Non-pigmented ciliary epithelial cell (primary cell): ENCODE measurements at places on chromosomes 7 and 10.

- no peak for DNase-seq
Measured at GRCh38 chr7:16741676-16742075, 11.9 kb upstream of the TSPAN13 start.

DNA sequence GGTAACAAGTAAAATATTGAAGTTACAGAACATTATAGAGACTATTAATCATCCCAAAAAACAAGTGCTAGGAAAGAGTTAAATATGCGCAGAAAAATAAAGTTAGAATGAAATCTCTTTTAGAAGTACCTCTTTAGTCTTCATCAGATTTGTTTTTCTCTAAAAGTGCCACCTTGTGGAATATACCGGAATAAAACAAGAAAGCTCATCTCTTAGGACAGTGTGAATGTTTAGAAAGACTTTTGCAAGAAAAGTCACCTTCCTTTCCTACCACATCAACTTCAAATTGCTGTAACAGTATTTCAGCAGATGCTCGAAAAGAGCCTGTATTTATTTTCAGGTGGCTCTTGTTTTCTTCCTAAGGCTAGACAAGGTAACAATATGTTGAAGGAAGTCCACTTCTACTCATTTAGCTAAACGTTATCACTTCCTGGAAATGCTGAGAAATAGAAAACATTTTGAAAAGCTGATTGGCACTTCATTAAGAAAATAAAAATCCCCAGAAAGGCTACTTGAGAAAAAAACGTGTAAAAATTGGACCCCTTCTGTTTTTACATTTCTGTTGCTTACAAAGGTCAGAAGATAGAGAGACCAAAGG is 19.8 kb upstream of the FAM133B start:
- DNase-seq = no peak

- DNase-seq = no peak
Measured at GRCh38 chr10:26593896-26594295, 103.6 kb upstream of the PDSS1 start.

- DNase-seq = no peak
Measured at GRCh38 chr10:23974746-23975272, 234.1 kb upstream of the KIAA1217 start.

GRCh38 chr7:50396856-50397255 is 53.3 kb downstream of the FIGNL1 start:
- no peak for DNase-seq

- DNase-seq = no peak
Measured at GRCh38 chr10:120610791-120611190, 153.8 kb downstream of the PLPP4 start.

GRCh38 chr10:132431537-132432175 is 34.7 kb downstream of the PWWP2B start:
- DNase-seq = no peak

GRCh38 chr10:70106958-70107791 is 25.4 kb downstream of the AIFM2 start:
- no peak for DNase-seq

DNA sequence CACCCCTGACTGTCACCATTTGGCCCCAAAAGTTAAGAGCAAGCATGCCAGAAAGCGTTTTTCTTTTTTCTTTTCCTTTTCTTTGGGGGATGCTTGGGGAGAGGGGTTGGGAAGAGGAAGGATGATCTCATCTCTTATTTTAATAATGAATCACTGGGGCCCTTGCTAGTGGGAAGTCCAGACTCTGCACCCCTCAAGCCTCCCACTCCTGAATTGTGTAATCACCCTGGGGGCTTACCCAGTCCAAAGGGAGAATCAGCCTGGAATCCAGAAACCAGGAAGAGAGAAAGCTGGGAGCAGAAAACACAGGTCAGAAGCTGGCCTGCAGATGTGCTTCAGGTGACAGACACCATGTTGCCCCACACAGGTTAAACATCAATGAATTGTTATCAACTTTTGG is 14.7 kb upstream of the HABP2 start:
- no peak for DNase-seq

DNA sequence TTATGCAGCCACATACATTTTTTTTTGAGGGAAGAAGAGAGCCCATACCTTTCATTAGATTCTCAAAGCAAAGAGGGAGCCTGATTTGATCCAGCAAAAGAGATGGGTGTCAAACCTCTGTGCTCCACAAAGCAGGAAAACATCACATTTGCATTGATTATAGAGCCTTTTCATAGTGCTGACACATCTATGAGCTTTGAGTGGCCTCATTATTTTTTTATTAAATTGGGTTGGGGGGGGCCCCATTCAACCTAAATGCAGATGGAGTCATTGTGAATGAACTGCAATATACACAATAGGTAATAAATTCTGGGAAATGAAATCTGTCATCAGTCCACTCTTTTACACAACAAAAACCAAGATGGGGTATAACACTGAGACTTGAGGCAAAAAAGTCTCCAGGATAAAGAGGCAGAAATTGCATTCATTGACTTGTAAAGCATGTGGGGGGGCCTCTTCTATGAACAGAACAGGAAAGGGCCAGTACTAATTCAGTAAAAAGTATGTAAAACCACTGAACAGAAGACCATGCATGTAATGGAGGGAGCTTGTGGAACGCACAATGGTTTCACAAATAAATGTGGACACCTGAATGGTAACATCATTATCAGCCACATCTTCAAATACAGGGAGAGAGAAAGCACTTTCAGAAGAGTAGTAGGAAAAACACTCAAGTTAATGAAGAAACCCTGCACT is 17.7 kb upstream of the ASB4 start:
- DNase-seq = no peak

- DNase-seq = no peak
Measured at GRCh38 chr10:42982891-42983506, 93.9 kb upstream of the RET start.

GRCh38 chr7:158662610-158663427 is 41.8 kb downstream of the NCAPG2 start:
- no peak for DNase-seq

DNA sequence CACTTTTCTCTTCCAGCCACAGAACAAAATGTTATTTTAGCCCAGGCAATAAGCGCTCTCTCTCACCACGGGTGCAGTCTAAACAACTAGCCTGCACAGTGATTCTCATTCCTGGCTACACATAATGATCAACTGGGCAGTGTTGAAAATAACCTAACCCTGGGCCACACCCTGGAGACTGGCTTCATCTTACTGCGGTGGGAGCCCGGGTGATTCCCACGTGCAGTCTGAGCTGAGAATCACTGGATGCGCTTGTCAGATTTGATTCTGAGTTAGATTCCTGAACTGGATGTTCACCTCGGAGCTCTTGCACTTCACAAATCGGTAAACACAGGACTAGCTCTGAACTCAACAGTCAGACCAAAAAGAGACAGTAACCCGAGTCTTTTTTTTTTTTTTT is 14.9 kb downstream of the ZC3HAV1 start:
- DNase-seq = no peak

GRCh38 chr7:134420424-134421125 is 38.3 kb downstream of the AKR1B1 start:
- DNase-seq = no peak

- DNase-seq = no peak
Measured at GRCh38 chr10:117246997-117247671, 6.2 kb downstream of the SLC18A2 start.

DNA sequence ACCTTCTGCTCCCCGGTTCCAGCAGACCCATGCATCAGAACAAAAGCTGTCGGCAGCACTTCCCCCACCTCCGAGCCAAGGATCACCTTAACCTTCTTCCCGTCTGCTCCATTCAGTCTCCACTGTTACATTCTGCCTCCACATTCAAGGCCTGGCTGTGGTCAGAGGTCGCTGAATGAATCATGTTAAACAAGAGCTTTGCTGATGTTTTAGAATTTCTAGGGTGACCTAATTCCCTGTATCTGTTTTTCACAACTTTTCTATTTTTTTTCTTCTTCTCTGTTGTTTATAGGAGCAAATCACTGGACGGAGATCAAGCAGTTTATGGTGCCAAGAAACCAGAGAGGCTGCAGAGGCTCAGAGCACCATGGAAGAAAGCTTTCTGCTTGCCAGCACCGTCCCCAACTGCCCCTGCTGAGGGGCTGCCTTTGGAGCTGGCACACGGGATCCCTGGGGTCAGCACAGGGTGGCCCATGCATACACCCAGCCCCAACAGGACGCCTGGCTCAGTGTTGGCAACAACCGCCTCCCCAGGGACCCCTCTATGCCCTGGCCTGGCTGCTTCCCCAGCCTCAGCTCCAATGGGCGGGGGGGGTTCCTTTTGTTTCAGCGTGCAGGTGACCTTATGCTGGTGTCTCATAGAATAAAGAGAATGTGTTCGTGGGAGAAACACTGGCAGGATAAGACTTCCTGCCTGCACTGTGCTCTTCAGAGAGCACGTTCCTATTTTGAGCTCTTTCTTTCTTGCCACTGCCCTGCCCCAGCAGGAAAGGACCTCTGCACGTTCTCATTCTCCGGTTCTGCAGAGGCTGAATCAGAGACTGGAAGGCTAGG is 182.7 kb upstream of the LYZL2 start:
- DNase-seq = peak; percentile 81

GRCh38 chr7:35366167-35367155 is 112.6 kb upstream of the TBX20 start:
- DNase-seq = no peak

DNA sequence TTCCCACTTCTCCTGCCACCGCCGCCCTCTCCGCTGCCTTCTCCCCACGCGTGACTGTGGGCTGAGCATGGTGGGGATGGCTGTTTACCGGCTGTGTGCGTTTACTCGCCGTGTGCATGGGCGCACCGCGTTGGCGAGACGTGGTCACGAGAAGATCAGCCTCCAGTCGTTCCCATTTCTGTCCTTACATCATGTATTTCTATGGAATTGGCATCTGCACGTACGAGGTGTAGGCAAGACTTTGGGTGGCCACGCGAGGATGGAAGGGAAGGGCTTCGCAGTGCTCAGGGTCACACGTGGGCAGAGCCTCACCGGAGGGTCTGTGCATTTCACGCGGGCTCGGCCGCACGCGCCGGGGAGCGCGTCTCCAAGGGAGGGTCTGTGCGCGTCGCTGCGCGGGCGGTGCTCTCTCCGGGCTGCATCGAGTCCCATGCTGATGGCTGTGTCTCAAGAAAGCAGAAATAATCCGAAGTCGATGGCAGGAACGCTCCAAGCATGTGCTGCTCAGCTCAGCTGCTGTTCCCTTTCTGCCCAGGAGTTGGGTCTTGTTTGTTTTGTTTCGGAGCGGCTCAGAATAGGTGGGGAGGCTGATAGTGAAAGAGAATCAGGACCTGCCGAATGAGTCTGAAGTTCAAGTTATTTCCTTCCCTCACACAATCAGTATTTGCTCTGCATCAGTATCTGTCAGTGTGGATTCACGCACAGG is 973 bp downstream of the CAMK1D start:
- no peak for DNase-seq

- no peak for DNase-seq
Measured at GRCh38 chr7:116280803-116281202, 70.5 kb downstream of the TES start.

- peak; percentile 1 for DNase-seq
Measured at GRCh38 chr10:33616956-33617355, 282.5 kb upstream of the NRP1 start.

GRCh38 chr7:15557186-15557585 is 4.6 kb downstream of the AGMO start:
- no peak for DNase-seq

DNA sequence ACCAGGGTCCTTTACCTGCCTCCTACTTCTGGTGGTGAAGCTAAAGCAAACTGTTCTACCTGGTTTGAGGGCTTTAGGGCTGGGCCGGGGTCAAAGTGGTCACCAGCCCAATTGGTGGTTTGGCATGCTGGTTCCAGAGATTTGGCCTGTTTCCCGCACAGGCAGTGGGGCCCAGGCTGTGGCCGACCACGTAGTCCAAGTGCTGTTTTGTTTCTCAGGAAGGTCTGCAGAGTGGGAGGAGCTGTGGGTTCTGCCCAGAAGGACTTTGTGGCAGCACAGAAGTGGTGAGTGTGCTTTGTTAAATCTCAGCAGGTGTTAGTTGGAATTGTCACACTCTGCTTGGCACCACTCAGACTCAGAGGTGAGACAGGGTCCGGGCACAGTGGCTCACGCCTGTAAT is 85.8 kb downstream of the MKX start:
- no peak for DNase-seq

- DNase-seq = no peak
Measured at GRCh38 chr7:95209788-95210187, 114.5 kb downstream of the PON1 start.

DNA sequence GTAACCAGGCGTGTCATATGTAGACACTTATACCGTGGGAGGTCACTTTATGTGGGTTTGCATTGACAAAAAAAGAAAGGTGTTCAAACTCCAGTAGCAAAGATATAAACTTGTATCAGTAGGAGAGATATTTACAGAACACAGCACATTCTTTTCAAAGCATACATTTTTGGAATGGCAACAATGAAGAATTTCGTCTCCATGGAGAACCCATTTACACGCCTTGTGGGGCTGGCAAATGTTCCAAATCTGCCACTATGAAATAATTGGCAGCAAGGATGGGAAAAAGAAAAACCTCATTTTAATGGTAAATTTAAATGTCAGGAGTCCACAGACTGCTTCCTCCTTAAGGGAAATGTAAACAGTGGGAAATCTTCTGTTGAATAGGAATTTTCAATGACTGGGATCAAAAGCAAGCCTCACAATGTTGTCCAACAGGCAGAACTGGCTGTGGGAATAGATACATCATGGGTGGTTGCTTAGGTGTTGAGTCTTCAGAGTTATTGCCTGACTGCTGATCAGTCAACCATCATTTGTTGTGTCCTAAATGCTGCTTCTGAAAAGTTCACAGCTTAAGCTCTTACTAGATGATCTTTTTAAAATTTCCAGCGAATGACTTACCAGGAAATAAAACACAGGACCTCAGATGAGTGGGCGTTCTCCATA is 256.6 kb upstream of the SEMA3C start:
- DNase-seq = no peak
